Left lung (tissue), 14 donors: ENCODE measurements at places on chromosomes 13 and 19. TPM values are rescaled to one million over a fixed set of nuclear protein-coding genes. Genes with fewer than 3 reads are reported as not detected.
A peak's percentile ranks its signal among the peaks of the same experiment; 100 is the strongest.

- no peak for DNase-seq
- H3K27me3 ChIP-seq, result no peaks in the 10 kb centered on the region
- no peak overlapping the region for H3K4me3 ChIP-seq
- H3K4me1 ChIP-seq, result no peaks in the 10 kb centered on the region
- H3K27ac ChIP-seq, result no peak overlapping the region
Observed at GRCh38 chr13:76758738-76759137, 127.5 kb downstream of the KCTD12 start.

GRCh38 chr19:8526345-8527091, 12.6 kb upstream of the ZNF414 start:
- H3K4me3 ChIP-seq, result peak overlapping the region; percentile 63
- H3K27ac ChIP-seq, result peak overlapping the region; percentile 94
- no peaks in the 10 kb centered on the region for H3K4me1 ChIP-seq
- H3K36me3 ChIP-seq, result no peaks in the 10 kb centered on the region

Gene ZNF844
- total RNA-seq, result 7.6 TPM

GRCh38 chr13:110888390-110888789, 26.5 kb downstream of the ANKRD10 start:
- no peak overlapping the region for H3K4me3 ChIP-seq
- H3K4me1 ChIP-seq, result no peaks in the 10 kb centered on the region
- H3K27ac ChIP-seq, result no peak overlapping the region
- no peaks in the 10 kb centered on the region for H3K27me3 ChIP-seq
